ENCODE measurements at places on chromosomes 12 and 14. TPM values are rescaled to one million over a fixed set of nuclear protein-coding genes. Genes with fewer than 3 reads are reported as not detected.

GRCh38 chr12:123070267-123071081, 80.4 kb downstream of the PITPNM2 start:
- DNase-seq = no peak

DNA sequence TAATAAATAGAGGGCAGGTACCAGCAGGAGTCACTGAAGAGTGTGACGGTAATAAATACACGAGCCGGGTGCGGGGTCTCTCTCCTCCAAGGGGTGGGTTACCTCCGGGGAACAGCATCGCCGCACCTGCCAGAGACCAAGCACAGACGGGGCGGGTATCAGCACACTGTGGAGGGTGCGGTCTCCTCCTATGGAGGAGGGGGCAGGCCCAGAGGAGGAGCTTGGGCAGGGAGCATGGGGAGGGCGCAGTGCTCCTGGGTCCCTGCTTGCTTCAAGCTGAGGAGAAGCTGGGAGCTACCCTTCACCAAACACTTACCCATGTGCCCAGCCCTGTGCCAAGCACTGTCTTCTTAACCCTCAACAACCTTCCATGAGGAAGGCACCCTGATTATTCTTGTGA, 12.8 kb downstream of the PGF start:
- no peak for DNase-seq

DNA sequence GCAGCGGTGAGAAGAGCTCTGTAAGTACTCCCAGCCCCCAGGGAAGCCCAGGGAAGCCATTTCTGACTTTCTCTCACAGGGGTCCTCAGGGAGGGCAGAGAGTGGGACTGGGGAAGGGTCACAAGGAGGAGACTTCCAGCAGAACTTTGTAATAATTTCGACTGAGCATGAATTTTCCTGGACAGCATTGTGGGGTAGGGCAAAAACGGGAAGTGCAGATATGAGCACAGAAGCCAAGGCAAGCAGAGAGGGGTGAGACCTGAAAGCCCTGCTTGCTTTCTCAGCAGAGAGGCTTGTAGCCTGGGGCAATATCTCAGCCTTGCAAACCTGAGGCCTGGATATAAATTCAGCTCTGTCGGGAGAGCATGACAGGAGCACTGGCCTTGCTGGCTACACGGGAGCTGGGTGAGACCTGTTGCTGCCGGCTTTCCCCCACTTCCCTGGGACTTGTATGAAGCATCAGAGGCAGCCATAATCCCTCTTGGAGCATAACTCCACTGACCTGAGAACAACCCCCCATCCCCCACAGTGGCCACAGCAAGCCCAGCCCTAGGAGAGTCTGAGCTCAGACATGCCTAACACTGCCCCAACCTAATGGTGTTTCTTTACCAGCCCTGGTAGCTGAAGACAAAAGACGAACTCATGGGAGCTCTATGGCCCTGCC, 9.8 kb upstream of the IQSEC3 start:
- no peak for DNase-seq

DNA sequence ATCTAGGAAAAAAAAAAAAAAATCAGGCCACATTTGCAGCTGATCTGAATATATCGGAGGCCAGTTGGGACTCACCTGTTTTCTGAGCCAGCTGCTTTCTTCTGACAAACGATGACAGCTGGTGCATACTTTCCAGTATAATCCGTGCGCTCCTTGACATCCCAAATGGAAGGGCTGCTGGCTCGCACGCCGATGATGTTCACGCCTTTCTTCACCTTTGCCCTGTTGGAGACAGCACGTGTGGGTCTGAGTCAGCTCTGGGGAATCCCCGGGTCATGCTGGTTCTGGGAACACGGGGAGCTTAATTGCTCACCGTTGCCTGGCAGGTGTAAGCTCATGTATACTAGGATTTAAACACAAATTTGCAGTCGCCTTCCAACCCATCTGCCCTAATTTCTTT, 372.8 kb downstream of the TMEM132D start:
- no peak for DNase-seq

Gene PNN
- polyA plus RNA-seq = 227 TPM

DNA sequence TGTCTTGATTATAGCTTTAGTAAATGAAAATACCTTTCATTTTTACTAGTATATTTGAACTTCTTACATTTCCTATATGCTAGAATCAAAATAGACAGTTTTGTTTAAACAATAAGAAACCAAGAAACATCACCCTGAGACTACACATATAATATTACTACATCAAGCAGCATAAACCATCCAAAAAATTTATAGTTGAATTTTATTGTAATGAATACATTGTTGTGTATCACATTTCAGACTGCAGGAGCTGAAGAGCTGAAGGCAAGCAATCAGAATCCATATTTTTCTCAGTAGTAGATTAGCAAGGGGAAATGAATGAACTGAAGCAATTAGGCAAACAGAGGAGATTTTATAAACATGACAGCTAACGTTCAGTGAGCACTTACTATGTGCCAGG, 379.2 kb downstream of the BTG1 start:
- DNase-seq = no peak

- no peak for DNase-seq
Measured at GRCh38 chr12:128637642-128638606, 185.8 kb downstream of the SLC15A4 start.

DNA sequence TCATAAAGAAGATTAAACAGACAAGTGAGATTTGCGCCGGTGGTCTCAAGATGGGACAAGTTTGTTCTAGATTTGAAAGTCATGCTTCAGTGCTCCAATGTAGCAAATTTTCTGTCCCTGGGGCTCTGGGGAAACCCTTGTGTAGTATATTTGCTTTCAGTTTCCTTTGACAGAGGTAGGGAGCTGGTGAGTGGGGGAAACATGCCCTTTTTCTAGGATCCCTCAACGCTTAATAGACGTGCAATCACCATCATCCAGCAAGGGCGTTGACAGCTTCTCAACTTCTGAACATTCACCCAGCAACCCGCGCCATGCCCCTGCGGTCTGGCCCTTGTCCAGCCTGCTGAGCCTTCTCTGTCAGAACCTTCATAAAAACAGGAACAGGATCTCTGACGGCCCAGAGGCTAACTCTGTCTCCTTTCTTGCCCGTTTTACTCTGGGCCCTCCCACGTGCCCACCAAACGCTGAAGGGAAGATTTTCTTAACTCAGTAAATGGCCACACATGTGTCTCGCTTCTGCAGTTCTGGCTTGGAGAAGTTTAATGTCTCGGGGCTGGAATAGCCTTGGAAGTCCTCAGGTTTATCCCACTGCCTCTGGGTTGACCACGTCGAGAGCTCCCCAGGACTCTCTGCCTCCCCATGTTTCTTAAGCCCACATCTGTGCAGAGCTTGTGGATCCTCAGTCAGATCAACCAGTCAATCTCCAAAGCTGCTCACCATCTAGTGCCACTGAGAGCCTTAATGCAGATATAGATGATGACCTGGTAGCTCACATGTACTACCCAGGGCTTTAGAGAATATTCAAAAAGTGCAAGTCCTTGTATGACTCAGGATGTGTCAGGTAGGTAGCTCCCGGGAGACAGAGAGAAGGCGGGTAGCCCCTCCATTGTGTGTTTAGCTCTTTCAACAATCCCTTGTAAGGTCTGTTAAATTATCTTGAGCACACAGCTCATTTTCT, 58.1 kb upstream of the CCND2 start:
- DNase-seq = no peak

GRCh38 chr12:26239122-26239851, 43.9 kb downstream of the SSPN start:
- no peak for DNase-seq

DNA sequence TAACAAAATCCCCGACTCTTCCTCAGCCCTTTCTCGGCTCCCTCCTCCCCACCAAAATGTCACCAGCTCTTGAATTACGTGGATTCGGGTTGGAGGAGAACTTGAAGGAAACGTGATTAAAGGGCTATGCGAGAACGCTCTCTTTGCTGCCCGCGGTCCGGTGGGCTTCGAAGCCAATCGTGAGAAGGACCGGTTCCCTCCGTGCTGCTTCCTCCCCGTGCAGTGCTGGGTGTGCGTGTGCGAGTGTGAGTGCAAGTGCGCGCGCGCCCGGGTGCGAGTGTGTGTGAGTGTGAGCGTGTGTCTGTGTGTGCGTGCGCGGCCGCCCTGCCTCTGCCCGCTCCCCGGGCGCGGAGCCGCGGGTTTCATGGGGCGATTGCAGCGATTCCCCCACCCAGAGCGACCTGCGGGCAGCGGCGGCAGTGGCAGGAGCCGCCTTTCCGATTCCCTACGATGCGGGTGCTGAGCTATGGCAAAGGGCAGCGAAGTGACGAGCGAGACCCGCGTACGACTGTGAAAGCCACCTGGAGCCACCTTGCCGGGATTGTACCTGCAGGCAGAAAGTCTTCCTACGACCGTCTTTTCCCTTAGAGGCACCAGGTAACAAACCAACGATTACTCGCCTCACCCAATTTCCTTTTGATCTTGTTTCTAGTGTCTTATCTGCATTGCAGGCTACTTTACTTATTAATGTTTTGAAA, 1.4 kb downstream of the LRFN5 start:
- DNase-seq = no peak

DNA sequence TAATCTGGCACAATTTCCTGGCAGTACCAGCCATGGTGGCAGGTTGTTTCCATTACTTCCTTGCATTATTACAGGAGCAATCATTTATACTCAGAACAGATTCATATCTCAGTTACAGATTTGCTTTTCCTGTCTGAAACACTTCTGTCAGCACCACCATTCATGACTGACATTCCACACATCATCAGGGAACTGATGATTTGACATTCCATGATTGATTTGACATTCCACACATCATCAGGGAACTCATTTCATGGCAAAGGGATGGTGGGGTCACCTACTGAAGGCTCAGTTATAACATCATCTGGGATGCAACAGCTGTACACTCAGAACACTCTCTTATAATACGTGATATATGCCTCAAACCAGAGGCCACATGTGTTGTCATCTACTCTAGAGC, 30.9 kb upstream of the RERGL start:
- DNase-seq = no peak

Gene BDKRB1
- 1.0 TPM for polyA plus RNA-seq

Gene CDH24
- polyA plus RNA-seq = 21.7 TPM

DNA sequence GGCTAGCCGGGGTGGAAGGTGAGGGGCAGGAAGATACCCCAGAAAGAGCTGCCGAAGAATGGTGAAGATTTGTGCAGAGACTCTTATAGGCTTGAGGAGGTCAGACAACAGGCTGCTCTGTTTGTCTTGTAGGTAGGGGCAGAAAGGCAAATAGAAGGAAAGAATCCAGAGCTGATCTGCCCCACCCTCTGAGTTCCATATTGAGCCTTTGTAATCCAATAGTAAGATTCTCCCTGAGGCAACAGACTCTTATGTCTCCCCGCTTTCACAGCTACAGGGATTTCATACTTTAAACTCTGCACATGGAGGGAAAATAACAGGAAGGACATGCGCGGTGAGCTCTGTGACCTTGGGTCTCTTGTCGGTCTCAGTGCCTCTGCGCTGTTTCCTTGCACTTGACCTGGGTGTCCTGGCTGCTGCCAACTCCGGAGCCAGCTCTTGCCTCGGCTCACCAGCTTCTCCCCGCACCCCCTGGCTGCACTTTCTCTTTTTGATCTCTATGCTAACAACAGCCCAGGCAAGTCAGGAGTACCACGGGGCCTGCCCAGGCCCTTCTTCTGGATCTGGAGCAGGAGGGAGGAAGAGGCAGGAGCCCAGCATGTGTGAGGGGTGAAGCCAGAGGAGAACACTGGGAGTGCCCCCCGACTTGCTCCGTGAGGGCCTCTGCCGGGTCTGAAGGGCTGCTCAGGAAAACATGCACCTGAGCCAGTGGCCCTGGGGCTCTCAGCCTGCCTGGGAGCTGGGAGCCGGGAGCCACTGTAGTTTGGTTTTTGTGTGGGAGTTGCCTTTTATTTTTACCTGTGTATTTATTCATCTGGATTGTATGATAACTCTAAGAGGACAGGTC, 75.8 kb downstream of the PPP1R36 start:
- DNase-seq = no peak

All from renal cortex interstitium (tissue), 15 donors.